Activated gamma-delta T cell treated with anti-CD3 and anti-CD28 coated beads, Interleukin-2, amount 50 U/mL, for 16 hours (primary cell): ENCODE measurements at places on chromosomes 6 and 20.

DNA sequence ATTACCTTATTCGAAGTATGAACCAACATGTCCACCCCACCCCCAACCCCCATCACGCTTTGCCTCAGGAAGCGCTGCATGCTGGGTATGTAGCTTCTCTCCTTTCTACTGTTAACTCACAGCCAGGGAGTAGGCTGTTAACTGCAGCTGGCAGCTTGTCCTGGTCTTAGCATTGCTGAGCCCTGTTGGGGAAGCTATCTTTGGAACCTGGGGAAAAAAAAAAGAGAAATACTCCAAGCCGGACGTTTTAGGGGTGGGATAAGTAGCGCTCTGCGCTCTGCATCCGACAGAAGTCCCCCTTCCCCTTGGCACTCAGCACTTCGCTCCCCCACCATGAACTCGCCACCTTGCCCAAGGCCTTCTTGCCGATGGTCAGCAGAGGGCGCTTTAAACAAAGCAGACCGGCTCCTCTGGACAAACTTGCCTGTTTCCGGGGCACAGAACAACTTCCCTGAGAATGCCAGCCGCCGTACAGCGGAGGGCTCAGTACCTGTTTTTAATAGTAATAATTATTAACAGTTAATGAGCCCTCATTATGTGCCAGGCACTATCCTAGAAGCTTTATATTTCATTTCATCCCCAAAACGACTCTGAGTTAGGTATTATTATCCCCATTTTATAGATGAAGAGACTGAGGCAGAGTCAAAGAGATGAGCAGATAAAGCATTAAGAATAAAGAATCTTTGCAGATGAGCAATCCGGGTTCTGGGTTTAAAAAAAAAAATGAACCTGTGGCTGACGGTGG lies 35.2 kb upstream of the MDFI start:
- DNase-seq = peak; percentile 62

DNA sequence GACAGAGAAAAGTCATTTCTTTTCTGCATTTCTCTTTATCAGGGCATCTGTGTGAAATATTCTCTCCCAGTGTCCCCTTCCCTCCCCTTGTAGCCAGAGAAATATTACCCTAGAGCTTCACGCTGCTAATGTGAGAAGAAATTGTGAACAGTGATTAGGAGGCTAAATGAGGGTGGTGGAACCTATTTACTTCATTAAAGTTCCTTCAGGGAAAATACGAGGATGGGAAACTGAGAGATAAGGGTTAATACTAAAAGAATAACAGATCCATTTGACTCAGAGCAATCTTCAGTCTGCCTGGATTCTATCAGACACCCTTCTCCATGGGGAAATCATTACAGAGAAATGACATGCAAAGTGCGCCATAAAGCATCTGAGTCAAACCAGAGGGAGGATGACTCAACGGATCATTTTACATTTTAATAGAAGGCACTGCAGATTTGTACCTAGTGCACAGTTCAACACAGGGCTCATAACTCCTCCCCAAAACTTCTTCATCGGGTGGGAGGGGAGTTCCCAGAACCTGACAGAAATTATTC lies 131.3 kb downstream of the GJA10 start:
- peak; percentile 20 for DNase-seq

- no peak for DNase-seq
Measured at GRCh38 chr20:24821391-24821790, 127.7 kb upstream of the CST7 start.

- no peak for DNase-seq
Measured at GRCh38 chr6:63940056-63940455, 304.5 kb downstream of the PHF3 start.

DNA sequence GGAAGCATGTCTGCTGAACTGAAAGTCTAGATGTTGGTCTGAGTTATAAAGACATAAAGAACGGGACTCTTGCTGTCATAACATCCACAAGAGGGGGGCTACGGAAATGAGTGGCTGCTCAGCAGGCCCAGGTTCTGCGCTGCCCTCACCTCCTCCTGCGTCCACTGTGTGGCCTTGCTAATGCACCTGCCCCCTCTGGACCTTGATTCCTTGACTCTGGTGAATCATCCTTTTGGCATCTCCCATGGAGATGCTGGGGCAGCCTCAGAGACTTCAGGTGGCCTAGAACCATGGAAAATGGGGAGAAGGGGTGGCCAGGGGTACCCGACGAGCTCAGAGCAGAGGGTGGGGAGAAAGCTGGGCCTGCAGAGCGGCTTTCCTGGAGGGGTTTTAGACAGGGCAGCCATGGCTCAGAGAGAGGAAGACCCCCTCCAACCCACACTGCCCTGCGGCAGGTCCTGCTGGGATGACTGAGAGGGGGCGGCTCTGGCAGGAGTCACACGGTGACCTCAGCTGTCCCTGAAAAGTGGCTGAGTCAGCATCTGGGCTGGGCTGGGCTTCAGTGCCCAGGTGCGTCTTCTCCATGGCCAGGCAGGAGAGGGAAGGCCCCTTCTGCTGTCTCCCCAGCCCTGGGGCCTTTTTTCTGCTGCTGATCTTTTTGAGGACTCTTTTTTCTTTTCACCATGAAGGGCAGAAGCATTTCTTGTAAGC lies 46.9 kb downstream of the DLGAP4 start:
- no peak for DNase-seq
